HT-29 (cell line): ENCODE measurements at places on chromosomes 3 and 15. TPM values are rescaled to one million over a fixed set of nuclear protein-coding genes. Genes with fewer than 3 reads are reported as not detected.

DNA sequence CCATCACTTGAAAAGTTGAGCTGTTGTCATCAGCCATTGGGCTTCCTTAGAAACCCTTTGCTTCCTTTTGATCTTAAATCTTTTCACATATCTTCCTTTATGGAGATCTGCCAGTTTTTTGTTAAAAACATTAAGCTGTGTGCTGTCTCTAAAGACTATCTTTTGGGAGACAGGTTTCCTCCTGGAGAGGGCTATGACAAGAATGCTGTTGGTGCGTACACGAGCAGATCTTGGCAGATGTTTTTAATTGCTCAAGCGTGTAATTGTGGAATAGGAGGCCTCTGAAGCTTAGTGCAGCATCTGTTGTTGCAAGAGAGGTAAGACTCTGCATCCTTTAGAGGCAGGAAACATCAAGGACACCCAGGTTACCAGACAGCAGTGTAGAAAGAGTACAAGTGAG, 56.8 kb downstream of the PHLDB2 start:
- no peak for DNase-seq

Gene FBXL22
- 0.68 and 1.0 TPM in 2 replicates for total RNA-seq

DNA sequence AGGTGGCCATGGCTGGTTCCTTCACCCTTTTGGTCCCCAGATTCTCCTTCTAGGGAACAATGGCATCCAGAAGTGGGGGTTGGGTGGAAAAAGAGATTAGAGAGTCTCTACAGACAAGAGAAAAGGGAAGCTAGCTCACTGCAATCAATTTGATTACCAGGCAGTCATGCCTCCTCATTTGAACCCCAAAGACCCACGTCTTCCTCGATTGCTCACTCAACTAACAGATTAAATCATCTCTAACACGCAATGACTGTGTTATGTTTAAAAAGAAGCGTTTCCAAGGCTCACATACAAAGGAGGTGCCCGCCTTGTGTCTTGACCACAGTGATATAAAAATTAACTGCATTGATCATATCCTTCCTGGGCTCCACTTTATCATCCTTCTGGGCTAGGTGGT, 57.6 kb downstream of the BHLHE40 start:
- no peak for DNase-seq

GRCh38 chr3:183576487-183577107, 21.1 kb upstream of the KLHL6 start:
- DNase-seq: no peak

Gene GOLGA6L2
- not detected in 2 replicates for total RNA-seq

GRCh38 chr3:167198949-167199600, 181.0 kb downstream of the ZBBX start:
- no peak for DNase-seq

DNA sequence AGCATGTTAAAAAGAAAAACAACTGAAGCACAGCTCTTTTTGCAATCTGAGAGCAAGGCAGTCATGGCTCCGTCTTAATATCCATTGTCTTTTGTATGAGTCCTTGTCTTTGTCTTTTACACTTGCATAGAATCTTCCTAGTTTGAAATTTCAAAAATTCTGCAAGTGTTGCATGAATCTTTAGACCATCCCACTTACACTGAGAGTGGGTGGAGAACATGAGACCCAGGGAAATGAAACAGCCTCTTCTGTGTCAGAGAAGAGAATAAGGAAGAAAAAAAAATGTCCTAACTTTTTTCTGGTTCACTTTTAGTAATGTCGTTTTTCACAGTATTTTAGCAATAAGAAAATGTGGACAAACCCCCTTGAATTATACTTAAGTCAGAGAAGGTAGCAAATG, 12.1 kb upstream of the DCLK3 start:
- DNase-seq: no peak

GRCh38 chr15:65653341-65653740, 31.6 kb downstream of the SLC24A1 start:
- DNase-seq: no peak

GRCh38 chr3:143924522-143925285, 46.9 kb upstream of the DIPK2A start:
- DNase-seq: no peak
